ENCODE measurements at places on chromosomes 3 and 15. TPM values are rescaled to one million over a fixed set of nuclear protein-coding genes. Genes with fewer than 3 reads are reported as not detected.

GRCh38 chr3:188157407-188157806 lies 3.5 kb downstream of the LPP start:
- peaks cover 74% of the 10 kb centered on the region for H3K4me1 ChIP-seq
- H3K27me3 ChIP-seq: peaks cover 7% of the 10 kb centered on the region
- peaks cover 26% of the 10 kb centered on the region for H3K36me3 ChIP-seq
- no peak overlapping the region for H3K27ac ChIP-seq

GRCh38 chr3:46297658-46298423 lies 55.6 kb downstream of the CCR3 start:
- no peak for DNase-seq
- H3K27ac ChIP-seq: no peak overlapping the region
- no peaks in the 10 kb centered on the region for H3K36me3 ChIP-seq
- H3K27me3 ChIP-seq: peaks cover 27% of the 10 kb centered on the region
- H3K4me1 ChIP-seq: no peaks in the 10 kb centered on the region
- H3K4me3 ChIP-seq: no peak overlapping the region

- H3K4me3 ChIP-seq: peak overlapping the region; percentile 65
- H3K27ac ChIP-seq: no peak overlapping the region
Measured at GRCh38 chr15:48393645-48394506, 62.6 kb downstream of the DUT start.

DNA sequence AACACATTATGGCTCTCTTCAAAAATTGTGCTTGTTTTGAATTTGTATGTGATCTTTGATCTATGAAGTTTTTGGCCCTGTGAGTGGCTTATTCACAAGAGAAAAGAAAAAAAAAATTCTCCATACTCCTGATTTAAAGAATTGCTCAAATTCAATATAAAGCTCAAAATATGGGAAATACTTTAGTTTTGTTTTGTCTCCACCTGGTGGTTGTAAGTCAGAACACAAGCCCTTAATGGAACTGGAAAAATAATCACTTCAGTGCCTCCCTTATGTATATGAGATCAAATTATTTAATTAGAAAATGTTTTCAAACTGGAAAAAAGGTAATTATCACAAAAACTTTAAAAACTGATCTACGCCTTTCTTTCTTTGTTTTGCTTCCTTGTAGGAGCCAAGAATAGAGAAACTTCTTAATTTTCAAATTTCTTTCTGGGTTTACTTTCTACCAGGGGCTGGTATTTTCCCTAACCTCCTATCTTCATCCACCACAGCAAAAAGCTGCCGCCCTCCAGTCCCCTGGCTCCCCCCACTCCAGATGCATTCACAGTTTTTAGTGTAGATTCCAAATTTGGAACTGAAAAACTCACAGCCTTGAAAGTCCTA lies 50.6 kb downstream of the SERP1 start:
- peak; percentile 35 for DNase-seq
- H3K27ac ChIP-seq: peak overlapping the region; percentile 52
- peaks cover 48% of the 10 kb centered on the region for H3K4me1 ChIP-seq
- peaks cover 6% of the 10 kb centered on the region for H3K36me3 ChIP-seq

GRCh38 chr3:66423791-66424190 lies 77.0 kb downstream of the LRIG1 start:
- peaks cover 22% of the 10 kb centered on the region for H3K36me3 ChIP-seq
- H3K4me1 ChIP-seq: peaks cover 24% of the 10 kb centered on the region
- H3K4me3 ChIP-seq: no peak overlapping the region
- peak; percentile 86 for DNase-seq
- H3K27me3 ChIP-seq: no peaks in the 10 kb centered on the region

- peak overlapping the region; percentile 44 for H3K27ac ChIP-seq
- H3K4me1 ChIP-seq: peaks cover 45% of the 10 kb centered on the region
- H3K27me3 ChIP-seq: peaks cover 2% of the 10 kb centered on the region
- H3K4me3 ChIP-seq: 0 out of 2 replicates have a peak overlapping the region, but pooled peaks have one; percentile 7
Measured at GRCh38 chr3:112739252-112739965, 98.5 kb upstream of the CCDC80 start.

GRCh38 chr15:39269352-39269751 lies 311.5 kb upstream of the THBS1 start:
- H3K27me3 ChIP-seq: no peaks in the 10 kb centered on the region
- no peak for DNase-seq
- peaks cover 90% of the 10 kb centered on the region for H3K4me1 ChIP-seq
- H3K4me3 ChIP-seq: no peak overlapping the region
- H3K27ac ChIP-seq: peak overlapping the region; percentile 97

- H3K36me3 ChIP-seq: peaks cover 8% of the 10 kb centered on the region
- DNase-seq: no peak
- no peak overlapping the region for H3K27ac ChIP-seq
- no peaks in the 10 kb centered on the region for H3K27me3 ChIP-seq
- peaks cover 29% of the 10 kb centered on the region for H3K4me1 ChIP-seq
Measured at GRCh38 chr3:122515870-122516269, 1.1 kb upstream of the KPNA1 start.

- H3K27ac ChIP-seq: no peak overlapping the region
- peaks cover under 1% of the 10 kb centered on the region for H3K27me3 ChIP-seq
- H3K4me3 ChIP-seq: no peak overlapping the region
- H3K4me1 ChIP-seq: peaks cover 11% of the 10 kb centered on the region
- peaks cover 22% of the 10 kb centered on the region for H3K36me3 ChIP-seq
- DNase-seq: peak; percentile 36
Measured at GRCh38 chr3:15051531-15051930, 13.6 kb downstream of the MRPS25 start.

DNA sequence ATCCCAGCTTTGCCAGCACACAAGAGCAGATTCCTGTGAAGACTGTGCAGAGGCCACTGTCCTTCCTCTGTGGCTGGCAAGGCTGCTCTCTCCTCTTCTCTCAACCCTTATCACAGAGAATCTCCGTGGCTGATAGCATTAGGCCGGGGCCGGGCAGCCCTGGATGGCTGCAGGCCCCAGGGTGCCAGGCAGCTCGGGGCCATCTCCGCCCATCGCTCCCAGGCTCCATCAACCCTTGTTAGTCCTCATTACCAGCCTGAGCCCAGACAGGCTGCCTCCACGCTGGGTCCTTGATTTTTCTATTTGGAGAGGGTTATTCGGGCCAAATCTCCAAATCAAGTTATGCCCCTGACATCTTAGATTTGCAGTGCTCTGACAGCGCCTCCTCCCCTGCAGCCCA lies 39.1 kb downstream of the MRPL46 start:
- peaks cover 18% of the 10 kb centered on the region for H3K27me3 ChIP-seq
- no peaks in the 10 kb centered on the region for H3K4me1 ChIP-seq
- DNase-seq: no peak
- H3K4me3 ChIP-seq: no peak overlapping the region
- no peaks in the 10 kb centered on the region for H3K36me3 ChIP-seq

- no peak overlapping the region for H3K27ac ChIP-seq
- no peak overlapping the region for H3K4me3 ChIP-seq
- peaks cover 12% of the 10 kb centered on the region for H3K4me1 ChIP-seq
Measured at GRCh38 chr3:21028412-21028811, 722.6 kb downstream of the ZNF385D start.

- DNase-seq: no peak
- H3K4me1 ChIP-seq: peaks cover 8% of the 10 kb centered on the region
- H3K27me3 ChIP-seq: peaks cover 5% of the 10 kb centered on the region
Measured at GRCh38 chr3:115838786-115839185, 215.5 kb downstream of the GAP43 start.

DNA sequence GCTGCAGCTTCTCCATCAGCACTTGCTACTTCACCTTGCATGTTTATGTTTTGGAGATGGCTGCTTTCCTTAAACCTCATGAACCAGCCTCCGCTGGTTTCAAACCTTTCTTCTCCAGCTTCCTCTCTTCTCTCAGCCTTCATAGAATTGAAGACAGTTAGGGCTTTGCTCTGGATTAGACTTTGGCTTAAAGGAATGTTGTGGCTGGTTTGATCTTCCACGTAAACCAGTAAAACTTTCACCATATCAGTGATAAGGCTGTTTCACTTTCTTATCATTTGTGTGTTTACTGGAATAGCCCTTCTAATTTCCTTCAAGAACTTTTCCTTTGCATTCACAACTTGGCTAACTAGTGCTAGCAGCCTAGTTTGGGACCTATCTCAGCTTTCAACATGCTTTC lies 11.7 kb upstream of the GNAT1 start:
- no peak overlapping the region for H3K27ac ChIP-seq
- peaks cover 1% of the 10 kb centered on the region for H3K27me3 ChIP-seq
- H3K36me3 ChIP-seq: no peaks in the 10 kb centered on the region

DNA sequence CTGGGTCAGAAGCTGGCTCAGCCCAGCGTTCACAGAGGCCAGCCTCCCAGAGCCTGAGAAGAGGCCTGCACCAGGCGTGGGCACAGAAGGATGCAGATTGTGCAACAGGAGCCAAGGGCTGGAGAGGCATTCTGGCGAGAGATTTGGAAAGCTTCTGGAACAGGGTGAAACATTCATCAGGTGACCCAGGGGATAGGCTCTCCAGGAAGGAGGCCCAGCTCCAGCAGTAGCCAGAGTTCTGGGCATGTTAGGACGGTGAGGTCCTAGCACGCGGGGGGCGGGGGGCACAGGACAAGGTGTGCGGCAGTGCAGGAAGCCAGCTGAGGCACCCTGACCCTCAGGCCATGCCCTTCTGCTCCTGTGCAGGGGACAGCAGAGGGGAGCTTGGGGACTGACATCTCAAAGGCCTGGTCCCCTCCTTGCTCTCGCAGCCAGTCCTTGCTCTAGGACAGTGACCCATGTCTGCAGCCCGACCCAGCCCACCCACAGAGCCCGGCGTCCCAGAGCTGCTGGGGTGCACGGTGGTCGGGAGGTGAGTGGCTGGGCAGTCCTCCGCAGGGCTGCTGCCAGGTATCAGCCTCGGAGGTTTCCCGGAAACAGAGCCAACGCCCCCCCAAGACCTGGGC lies 111.7 kb upstream of the KLF13 start:
- H3K4me3 ChIP-seq: 0 out of 2 replicates have a peak overlapping the region, but pooled peaks have one; percentile 37
- peaks cover 19% of the 10 kb centered on the region for H3K27me3 ChIP-seq

GRCh38 chr3:64161481-64161952 lies 63.7 kb downstream of the PRICKLE2 start:
- peaks cover 79% of the 10 kb centered on the region for H3K4me1 ChIP-seq
- H3K36me3 ChIP-seq: peaks cover 57% of the 10 kb centered on the region
- no peak overlapping the region for H3K4me3 ChIP-seq

DNA sequence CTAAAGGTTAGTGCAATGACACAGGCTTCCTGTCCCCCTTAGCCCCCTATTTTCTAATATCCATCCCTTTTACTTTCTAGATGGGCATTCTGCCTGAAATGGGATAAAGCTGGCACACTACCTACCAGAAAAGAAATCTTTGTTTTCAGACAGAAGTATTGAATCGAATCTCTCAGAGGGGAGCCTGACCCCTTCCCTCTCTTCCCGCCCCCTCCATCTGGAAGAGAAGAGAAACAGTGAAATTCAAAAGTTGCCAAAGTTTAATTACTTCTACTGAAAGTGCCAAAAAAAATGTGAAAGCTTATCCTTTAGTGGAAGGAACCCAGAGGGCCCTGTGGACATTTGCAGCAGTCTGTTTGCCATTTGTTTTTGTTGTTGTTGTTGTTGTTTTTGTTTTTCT lies 523.8 kb downstream of the AGBL1 start:
- no peak for DNase-seq
- no peaks in the 10 kb centered on the region for H3K4me1 ChIP-seq
- no peak overlapping the region for H3K4me3 ChIP-seq

- H3K27ac ChIP-seq: peak overlapping the region; percentile 85
- no peaks in the 10 kb centered on the region for H3K27me3 ChIP-seq
- peaks cover 49% of the 10 kb centered on the region for H3K4me1 ChIP-seq
- no peaks in the 10 kb centered on the region for H3K36me3 ChIP-seq
- peak; percentile 94 for DNase-seq
- H3K4me3 ChIP-seq: peak overlapping the region; percentile 63
Measured at GRCh38 chr3:59818033-59818918, 768.5 kb upstream of the CFAP20DC start.

DNA sequence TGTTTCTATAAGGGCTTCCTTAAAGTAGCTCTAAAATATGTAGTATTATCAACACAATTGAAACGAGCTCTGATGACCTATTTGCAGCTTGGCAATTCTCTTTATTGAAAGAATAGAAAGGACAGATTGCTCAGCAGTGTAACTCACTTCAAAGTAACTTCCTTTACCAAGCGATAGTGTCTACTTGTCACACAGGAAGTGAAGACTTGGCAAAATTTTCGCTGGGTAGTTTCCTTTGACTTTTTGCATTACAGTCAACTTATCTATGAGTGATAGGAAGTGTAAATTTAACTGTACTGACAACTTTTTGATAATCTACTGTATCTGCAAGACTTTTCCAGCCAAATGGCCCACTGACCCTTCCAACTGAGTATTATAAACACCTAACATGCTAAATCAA lies 22.8 kb downstream of the SLC9A9 start:
- DNase-seq: no peak
- no peak overlapping the region for H3K4me3 ChIP-seq
- H3K36me3 ChIP-seq: peaks cover 7% of the 10 kb centered on the region
- no peak overlapping the region for H3K27ac ChIP-seq
- H3K27me3 ChIP-seq: no peaks in the 10 kb centered on the region
- H3K4me1 ChIP-seq: no peaks in the 10 kb centered on the region

DNA sequence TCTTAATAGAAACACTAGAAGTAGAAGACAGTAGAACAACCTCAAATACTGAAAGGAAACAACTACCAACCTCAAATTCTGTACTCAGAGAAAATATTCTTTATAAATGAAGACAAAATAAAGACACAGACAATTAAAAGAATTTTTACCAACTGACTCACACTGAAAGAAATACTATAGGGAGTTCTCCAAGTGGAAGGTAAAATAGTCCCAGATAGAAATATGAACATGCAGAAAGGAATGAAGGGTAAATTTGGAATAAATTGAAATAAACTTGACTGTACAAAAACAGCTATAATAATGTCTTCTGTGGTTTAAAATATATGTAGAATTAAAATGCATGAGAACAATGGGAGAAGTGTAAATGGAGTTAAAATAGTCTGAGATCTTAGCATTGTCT lies 36.7 kb upstream of the CCDC174 start:
- no peaks in the 10 kb centered on the region for H3K36me3 ChIP-seq
- peaks cover 16% of the 10 kb centered on the region for H3K27me3 ChIP-seq
- H3K27ac ChIP-seq: no peak overlapping the region
- DNase-seq: no peak
- H3K4me1 ChIP-seq: peaks cover 27% of the 10 kb centered on the region

- H3K4me1 ChIP-seq: peaks cover 27% of the 10 kb centered on the region
- DNase-seq: peak; percentile 84
- peaks cover 37% of the 10 kb centered on the region for H3K36me3 ChIP-seq
- peak overlapping the region; percentile 73 for H3K4me3 ChIP-seq
Measured at GRCh38 chr15:22887157-22887951, 48.9 kb downstream of the NIPA2 start.

DNA sequence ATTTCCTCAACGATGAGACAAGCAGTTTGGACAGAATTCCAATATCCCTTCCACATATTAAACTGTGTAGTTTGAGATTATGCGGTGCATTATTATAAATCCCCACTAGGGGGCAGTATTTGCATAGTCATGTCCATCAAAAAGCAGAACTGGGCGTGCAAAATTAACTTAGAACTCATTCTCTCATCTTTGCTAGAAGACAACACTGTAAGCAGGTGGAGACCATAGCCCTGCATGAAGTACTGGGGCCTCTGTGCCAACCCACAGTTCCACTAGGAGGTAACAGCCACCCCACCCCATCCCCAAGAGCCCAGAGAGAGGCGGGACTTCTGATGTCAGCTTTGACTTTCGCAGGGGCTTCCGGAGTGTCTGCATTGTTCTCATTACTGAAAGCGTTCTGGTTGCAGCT lies 106.6 kb upstream of the TMC3 start:
- peak; percentile 56 for DNase-seq
- no peak overlapping the region for H3K27ac ChIP-seq
- H3K36me3 ChIP-seq: no peaks in the 10 kb centered on the region

LMAN1L gene
- total RNA-seq: not detected

PRTG gene
- 0.30 TPM for total RNA-seq

TERC gene
- 15.3 TPM for total RNA-seq

CD200R1 gene
- total RNA-seq: not detected

STIMATE gene
- total RNA-seq: 21.3 TPM

CPN2 gene
- total RNA-seq: 0.14 TPM

DUOXA1 gene
- total RNA-seq: not detected

MYRIP gene
- total RNA-seq: 0.14 TPM

LRTM1 gene
- total RNA-seq: not detected

LNP1 gene
- 1.7 TPM for total RNA-seq

CASR gene
- not detected for total RNA-seq

TGM4 gene
- not detected for total RNA-seq

AGBL1 gene
- total RNA-seq: not detected

IQCF5 gene
- not detected for total RNA-seq

HES1 gene
- 5.0 TPM for total RNA-seq

All from HFFc6 (cell line).